Lower lobe of right lung (tissue), 2 donors: ENCODE measurements at places on chromosomes 2 and 18. TPM values are rescaled to one million over a fixed set of nuclear protein-coding genes. Genes with fewer than 3 reads are reported as not detected.

DNA sequence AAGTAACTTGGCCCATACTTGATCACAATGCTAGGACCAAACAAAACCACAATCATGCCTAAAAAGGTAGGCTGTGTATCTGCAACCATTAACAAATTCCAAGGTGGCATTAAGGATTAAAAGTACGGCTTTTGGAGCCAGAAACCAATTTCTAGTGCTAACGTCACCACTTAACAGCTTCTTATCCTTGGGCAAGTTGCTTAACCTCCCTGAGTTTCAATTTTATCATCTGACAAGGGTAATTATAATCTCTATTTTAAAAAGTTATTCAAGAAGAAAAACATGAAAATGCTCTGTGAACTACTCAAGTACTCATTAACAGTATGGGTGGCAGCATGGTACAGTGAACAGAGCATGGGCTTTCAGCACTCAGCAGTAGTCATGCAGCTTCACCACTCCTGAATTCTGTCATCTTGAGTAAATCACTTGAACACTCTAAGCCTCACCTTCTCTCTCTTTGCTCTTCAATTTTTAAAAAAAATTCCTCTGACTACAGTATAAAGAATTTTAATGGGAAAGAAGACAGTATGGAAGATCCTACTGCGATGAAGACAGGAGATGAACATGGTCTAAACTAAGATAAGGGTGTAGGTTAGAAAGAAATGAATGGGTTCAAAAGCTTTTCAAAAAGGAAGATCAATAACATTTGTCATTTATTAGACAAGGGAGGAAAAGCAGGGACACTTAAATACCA, 69.2 kb downstream of the SS18 start:
- H3K4me3 ChIP-seq: no peak overlapping the region
- H3K27ac ChIP-seq: no peak overlapping the region
- DNase-seq: no peak
- H3K27me3 ChIP-seq: no peaks in the 10 kb centered on the region
- peaks cover 93% of the 10 kb centered on the region for H3K36me3 ChIP-seq

DNA sequence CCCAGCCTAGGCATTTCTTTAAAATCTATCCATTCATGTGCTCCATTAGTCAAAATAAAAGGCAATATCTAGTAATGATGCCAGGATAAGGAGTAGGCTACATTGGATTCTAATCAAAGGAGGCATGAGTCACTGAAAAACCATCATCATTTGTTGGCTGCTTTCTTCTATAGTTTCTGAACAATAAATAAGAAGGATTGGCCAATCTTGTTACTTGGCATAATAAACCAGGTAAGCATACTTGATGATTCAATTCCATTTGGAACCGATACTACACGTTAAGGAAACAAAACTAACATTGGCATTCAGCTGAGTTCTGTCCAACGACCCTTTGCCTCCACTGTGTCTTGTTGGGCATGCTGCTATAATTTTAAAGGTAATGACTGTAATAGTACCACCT, 27.2 kb downstream of the ATP8B1 start:
- no peak overlapping the region for H3K27ac ChIP-seq
- no peak overlapping the region for H3K4me3 ChIP-seq

- H3K27me3 ChIP-seq: no peaks in the 10 kb centered on the region
- H3K4me3 ChIP-seq: peak within 1 kb of the TSS; percentile 75
- no peaks in the 10 kb centered on the region for H3K36me3 ChIP-seq
- peaks cover 22% of the 10 kb centered on the region for H3K4me1 ChIP-seq
- peak; percentile 89 for DNase-seq
Measured at GRCh38 chr18:32018331-32019250, at the start of gene RNF125. Gene RNF125, plus strand, starts transcription at chr18:32018825. Its CDS starts 39 bp downstream, at chr18:32018864.

- H3K27ac ChIP-seq: no peak overlapping the region
- H3K4me1 ChIP-seq: no peaks in the 10 kb centered on the region
- no peak overlapping the region for H3K4me3 ChIP-seq
- H3K27me3 ChIP-seq: no peaks in the 10 kb centered on the region
- no peak for DNase-seq
Measured at GRCh38 chr2:15754703-15755099, 163.0 kb downstream of the DDX1 start.

DNA sequence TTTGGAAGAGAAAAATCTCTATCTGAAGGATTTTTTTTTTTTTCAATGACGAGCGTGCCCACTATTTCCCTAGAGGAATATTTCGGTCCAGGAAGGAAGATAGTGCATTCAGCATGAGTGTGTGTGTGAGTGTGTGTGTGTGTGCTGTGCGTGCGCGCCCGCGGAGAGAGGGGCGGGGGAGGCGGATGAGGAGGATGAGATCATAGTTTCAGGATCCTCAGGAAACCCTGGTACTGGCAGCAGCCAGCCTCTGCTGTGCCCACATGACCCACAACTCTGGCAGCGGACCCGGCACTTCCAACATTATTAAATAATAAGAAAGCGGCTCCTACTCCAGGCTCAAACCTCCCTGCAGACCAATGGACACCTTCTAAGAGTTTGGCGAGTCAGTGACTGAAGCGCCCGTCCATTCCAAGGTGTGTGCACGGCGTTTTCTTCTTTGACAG, 217.0 kb upstream of the DTNA start:
- H3K4me1 ChIP-seq: no peaks in the 10 kb centered on the region
- H3K27me3 ChIP-seq: peaks cover 26% of the 10 kb centered on the region
- peak overlapping the region; percentile 36 for H3K27ac ChIP-seq

GRCh38 chr2:148545390-148546256, 98.9 kb upstream of the EPC2 start:
- no peak overlapping the region for H3K4me3 ChIP-seq
- H3K27ac ChIP-seq: no peak overlapping the region
- no peak for DNase-seq
- H3K27me3 ChIP-seq: no peaks in the 10 kb centered on the region
- peaks cover 7% of the 10 kb centered on the region for H3K4me1 ChIP-seq
- H3K36me3 ChIP-seq: no peaks in the 10 kb centered on the region

GALNT13 gene
- 2.4 TPM for total RNA-seq

NT5DC4 gene
- total RNA-seq: 0.53 TPM

GRCh38 chr2:176473177-176473576, 203.9 kb downstream of the MTX2 start:
- no peaks in the 10 kb centered on the region for H3K27me3 ChIP-seq
- no peaks in the 10 kb centered on the region for H3K36me3 ChIP-seq

CAVIN2 gene
- 182 TPM for total RNA-seq

DNA sequence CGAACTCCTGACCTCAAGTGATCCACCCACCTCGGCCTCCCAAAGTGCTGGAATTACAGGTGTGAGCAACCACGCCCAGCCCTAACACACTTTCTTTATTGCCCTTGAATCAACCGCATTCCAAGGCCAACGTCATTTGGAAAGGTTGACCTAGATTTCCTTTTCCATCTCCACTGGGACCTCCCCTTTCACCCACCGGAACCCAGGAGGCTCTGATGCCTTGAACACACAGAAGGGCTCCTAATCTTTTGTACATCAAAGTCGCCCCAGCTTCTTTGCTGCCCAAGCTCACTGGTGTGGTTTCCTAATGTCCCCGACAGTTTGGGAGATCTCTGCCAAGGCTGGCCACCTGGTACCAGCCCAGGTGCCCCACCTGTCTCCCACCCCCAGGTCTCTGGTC, 46.2 kb upstream of the CAB39 start:
- H3K27ac ChIP-seq: peak overlapping the region; percentile 70
- no peaks in the 10 kb centered on the region for H3K27me3 ChIP-seq
- H3K36me3 ChIP-seq: no peaks in the 10 kb centered on the region
- peaks cover 60% of the 10 kb centered on the region for H3K4me1 ChIP-seq
- no peak overlapping the region for H3K4me3 ChIP-seq

CKAP2L gene
- 1.3 TPM for total RNA-seq

GRCh38 chr2:204110751-204111516, 174.4 kb downstream of the ICOS start:
- no peak for DNase-seq
- peak overlapping the region; percentile 60 for H3K27ac ChIP-seq
- H3K4me1 ChIP-seq: peaks cover 45% of the 10 kb centered on the region
- H3K27me3 ChIP-seq: no peaks in the 10 kb centered on the region

GRCh38 chr18:51107598-51108305, 77.7 kb downstream of the SMAD4 start:
- no peak overlapping the region for H3K27ac ChIP-seq
- H3K4me3 ChIP-seq: no peak overlapping the region
- peaks cover 7% of the 10 kb centered on the region for H3K4me1 ChIP-seq
- no peaks in the 10 kb centered on the region for H3K36me3 ChIP-seq
- peaks cover 6% of the 10 kb centered on the region for H3K27me3 ChIP-seq
- no peak for DNase-seq

- no peaks in the 10 kb centered on the region for H3K27me3 ChIP-seq
- DNase-seq: no peak
- peaks cover 8% of the 10 kb centered on the region for H3K36me3 ChIP-seq
- peaks cover 8% of the 10 kb centered on the region for H3K4me1 ChIP-seq
Measured at GRCh38 chr18:46222710-46223360, 118.7 kb downstream of the HAUS1 start.

DNA sequence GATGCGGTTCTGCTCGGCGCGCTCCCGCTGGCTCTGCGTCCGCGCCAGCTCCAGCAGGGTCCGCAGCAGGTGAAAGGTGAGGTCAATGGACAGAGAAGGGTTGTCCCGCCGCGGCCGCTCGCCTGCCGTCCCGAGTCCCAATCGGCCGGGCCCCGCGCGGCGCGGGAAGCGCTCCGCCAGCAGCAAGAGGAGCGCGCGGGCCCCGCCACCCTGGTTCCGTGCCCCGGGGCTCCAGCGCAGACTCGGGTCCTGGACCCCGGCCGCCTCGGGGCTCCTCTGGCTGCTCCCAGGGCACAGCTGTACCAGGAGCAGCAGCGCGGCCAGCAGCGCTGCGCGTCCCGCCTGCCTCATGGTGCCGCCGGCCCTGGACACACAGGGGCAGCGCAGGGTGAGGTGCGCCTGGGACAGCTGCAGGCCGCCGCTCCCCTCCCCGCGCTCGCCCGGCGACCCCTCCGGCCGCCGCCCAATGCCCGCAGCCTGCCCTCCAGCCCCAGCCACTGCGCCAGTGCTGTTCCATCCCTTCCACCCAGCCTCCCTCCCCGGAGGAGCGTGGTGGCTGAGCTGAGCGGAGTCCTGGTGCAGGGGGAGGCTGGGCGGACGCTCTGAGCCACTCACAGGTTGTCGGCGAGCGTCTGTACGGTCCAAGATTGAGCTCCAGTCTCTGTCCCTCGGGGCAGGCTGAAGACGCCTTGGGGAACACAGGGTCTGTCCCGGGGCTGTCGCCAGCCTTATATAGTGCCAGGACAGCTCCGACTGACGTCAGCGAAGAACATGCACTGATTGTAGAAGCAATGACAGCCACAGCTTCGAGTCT, 493 bp downstream of the UCN start:
- peaks cover 23% of the 10 kb centered on the region for H3K36me3 ChIP-seq
- no peak for DNase-seq
- H3K27ac ChIP-seq: no peak overlapping the region

DNA sequence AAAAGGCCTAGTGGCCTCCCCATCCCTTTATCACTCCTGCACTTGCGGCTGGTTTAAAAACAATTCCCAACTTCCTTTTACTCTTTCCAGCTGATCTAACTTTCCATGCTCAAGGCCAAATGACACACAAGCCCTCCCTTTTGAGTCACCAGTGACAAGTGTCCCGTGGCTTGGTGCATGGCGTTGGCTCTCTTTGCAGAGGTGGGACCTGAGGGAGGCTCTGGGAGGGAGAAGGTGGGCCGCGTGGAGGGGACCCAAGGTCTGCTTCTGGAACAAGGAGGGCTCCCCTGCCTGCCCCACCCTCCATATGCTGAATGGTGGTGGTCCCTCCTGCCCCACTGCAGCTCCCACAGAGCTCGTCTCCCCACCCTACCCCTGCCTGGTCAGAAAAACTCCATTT, 30.8 kb upstream of the HPCAL1 start:
- H3K27me3 ChIP-seq: no peaks in the 10 kb centered on the region
- H3K27ac ChIP-seq: no peak overlapping the region
- H3K36me3 ChIP-seq: no peaks in the 10 kb centered on the region
- DNase-seq: no peak
- H3K4me1 ChIP-seq: peaks cover 23% of the 10 kb centered on the region

DNA sequence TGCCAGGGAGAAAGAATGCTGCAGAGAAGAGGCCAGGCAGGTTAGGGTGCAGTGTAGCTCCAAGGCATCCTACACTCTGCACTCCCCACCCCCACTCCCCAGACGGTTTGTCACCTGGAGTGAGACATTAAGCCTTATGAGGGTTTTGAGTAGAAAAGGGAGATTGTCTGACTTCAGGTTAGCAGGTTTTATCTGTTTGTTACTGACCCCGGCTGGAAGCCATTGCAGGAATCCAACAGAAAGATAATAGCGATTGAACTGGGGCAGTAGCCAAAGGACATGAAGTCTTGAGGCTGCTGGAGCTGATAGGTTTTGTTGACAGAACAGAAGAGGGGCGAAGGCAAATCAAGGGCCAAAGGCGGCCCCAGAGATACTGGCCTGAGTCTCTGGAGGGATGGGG, 36.0 kb upstream of the OR6B3 start:
- H3K4me3 ChIP-seq: no peak overlapping the region
- no peak for DNase-seq
- H3K27me3 ChIP-seq: peaks cover 8% of the 10 kb centered on the region
- H3K36me3 ChIP-seq: no peaks in the 10 kb centered on the region
- no peak overlapping the region for H3K27ac ChIP-seq

MYOM1 gene
- total RNA-seq: 5.0 TPM

- no peak for DNase-seq
- H3K36me3 ChIP-seq: no peaks in the 10 kb centered on the region
- peaks cover 8% of the 10 kb centered on the region for H3K4me1 ChIP-seq
- H3K4me3 ChIP-seq: no peak overlapping the region
- H3K27me3 ChIP-seq: no peaks in the 10 kb centered on the region
Measured at GRCh38 chr18:8051453-8051852, 484.3 kb downstream of the PTPRM start.

SKOR2 gene
- total RNA-seq: not detected

DNA sequence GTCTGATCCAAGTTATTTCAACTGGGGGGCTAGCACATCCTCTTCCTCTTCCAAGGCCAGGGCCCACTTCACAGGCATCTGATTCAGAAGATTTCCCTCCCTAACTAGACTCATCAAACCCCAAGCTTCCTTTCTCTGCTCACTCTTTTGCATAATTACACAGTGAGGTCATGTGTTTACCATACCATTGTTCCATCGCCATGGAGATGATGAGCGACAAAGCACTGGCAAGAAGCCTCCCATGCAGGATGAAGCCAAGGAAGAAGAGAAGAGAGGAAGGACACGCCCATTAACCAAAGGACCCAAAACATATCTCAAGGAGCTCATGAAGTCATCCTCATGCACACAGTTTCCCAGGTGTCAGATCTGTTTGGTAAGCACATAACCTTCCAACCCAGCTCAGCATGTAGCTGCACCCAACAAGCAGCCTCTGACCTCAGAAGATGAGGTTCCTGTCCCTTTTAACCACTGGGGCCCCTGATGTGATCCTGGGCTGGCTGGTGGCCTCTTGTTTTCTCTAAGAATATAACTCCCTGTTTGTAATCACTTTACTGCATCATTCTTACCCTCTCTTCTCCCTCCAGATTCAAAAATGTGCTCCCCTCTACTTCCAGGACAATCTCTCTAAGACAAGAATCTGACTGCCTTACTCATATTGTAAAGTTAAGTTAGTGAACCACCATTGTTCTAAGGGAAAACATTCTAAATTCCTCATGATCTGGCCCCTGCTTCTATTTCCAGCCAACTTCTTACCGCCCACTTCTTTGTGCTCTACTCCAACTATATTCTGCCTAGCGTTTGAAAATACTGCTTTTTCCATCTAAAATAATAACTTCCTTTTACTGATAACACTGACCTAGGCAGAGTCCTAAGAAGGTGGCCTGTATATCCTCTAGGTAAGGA, 190.1 kb downstream of the TTC32 start:
- H3K36me3 ChIP-seq: no peaks in the 10 kb centered on the region
- H3K27ac ChIP-seq: no peak overlapping the region
- no peaks in the 10 kb centered on the region for H3K4me1 ChIP-seq
- no peaks in the 10 kb centered on the region for H3K27me3 ChIP-seq
